ENCODE measurements at places on chromosomes 4 and X. TPM values are rescaled to one million over a fixed set of nuclear protein-coding genes. Genes with fewer than 3 reads are reported as not detected.

IKBKG gene
- total RNA-seq = 21.6 TPM

- DNase-seq = no peak
Observed at GRCh38 chr4:74625981-74626380, 168.3 kb downstream of the BTC start.

RHOXF2 gene
- not detected for total RNA-seq

ODAPH gene
- not detected for total RNA-seq

DNA sequence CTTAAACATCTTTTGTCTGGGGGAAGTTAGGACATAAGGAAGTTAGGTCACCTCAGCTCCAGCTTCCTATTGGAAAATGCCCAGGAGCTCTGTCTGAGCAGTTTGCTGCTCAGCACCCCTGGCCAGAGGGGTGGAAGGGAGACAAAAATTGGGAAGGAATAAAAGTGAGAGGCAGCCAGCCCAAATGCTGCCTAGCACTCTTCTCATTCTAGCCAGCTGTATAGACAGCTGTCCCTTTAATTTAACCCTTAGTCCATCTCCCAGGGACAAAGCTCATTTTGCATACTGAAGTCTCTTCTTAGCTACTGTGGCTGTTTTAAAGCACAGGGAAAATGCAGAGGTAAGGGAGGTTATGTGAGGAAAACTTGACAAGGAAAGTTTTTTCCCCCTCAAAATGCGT is 89.5 kb upstream of the CITED1 start:
- no peak for DNase-seq

DNA sequence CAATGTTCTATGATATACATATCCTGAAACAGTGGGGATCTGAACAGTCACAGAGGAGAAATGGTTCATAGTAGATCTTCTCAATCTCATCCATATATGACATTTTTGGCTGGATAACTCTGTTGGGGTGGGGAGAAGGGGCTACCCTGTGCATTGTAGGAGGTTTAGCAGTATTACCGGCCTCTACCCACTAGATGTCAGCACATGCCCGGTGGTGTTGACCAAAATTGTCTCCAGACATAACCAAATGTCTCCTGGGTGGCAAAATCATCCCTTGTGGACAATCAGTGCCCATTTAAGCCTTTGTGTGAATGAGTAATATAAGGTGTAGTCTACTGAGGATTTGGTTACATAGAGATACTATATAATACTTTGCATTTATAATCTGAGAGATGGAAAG is 89.9 kb downstream of the PLS3 start:
- no peak for DNase-seq

DRD5 gene
- not detected for total RNA-seq

GRCh38 chr4:186939766-186940165 is 216.1 kb upstream of the FAT1 start:
- no peak for DNase-seq

GLRA2 gene
- total RNA-seq = not detected

DNA sequence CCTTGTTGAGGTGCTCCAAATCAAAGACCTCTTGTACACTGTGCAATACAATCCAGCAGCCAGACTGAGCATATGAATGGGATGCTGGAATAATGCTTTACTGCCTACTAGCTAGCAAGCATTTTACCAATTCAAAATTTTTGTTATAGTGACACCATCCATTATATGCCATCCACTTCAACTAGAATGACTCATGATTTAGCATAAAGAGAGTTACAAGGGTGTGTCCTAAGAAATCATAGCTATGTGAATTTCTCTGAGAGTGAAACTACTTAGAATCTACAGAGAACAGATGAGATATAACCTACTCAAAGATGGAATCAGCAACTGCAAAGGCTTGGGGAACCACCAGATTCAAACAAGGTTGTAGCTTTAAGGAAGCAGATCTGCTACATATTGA is 221.9 kb downstream of the LHFPL1 start:
- no peak for DNase-seq

DNA sequence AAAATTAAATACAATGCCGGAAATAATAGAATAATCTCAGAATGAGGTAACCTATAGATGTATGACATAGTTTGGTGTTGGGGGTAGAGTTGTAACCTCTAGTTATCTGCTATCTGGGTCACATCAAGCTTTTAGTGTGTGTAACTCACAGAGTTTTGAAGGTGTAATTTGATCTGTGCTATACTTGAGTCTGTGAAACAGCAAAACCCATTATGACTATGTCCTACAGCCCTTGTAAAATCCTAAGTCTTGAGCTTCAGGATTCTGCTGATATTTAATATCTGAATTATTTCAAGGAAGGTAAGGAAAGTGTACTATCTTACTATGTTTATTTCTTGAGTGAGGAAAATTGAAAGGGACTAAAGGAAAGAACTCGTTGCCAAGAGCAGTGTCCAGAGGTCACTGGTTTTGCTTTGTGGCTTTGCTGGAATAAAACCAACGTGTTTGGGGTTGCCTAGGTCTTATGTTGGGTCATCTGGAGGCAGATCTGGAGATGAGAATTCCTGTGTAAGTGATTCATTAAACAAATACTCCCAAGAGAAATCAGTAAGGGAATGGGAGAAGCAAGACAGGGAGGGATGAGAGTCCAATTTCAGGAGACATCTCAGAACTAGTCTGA is 107.8 kb upstream of the CBLL2 start:
- DNase-seq = no peak

FRMPD3 gene
- total RNA-seq = not detected

CCDC149 gene
- total RNA-seq = 21.4 TPM

All from chondrocyte (in vitro differentiated cells).